ENCODE measurements at places on chromosomes 11 and 22.

DNA sequence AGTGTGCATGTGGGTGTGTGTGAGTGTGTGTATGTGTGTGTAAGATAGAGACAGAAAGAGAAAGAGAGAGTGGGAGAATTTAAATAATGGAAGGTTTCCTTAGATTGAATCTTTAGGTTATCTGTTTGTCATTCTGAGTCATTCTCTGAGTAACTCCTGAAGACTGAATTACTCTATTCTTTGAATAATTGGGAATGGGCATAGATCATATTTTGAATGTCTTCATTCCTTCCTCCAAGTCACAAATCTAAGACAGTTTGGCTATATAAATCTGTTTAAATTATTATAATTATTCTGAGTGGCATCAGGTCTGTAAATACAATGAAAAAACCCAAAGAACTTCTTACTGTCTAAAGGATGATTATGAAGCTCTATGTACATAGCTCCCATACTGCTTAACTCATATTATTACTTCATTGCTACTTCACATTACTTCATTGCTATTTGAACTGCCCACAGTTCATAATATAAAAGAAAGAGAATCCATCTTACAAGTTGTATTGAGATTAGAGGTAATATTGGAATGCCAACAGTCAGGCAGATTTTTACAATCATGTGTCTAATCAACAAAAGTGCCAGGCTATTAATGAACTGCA, 346.6 kb upstream of the CCDC179 start:
- no peak for DNase-seq

DNA sequence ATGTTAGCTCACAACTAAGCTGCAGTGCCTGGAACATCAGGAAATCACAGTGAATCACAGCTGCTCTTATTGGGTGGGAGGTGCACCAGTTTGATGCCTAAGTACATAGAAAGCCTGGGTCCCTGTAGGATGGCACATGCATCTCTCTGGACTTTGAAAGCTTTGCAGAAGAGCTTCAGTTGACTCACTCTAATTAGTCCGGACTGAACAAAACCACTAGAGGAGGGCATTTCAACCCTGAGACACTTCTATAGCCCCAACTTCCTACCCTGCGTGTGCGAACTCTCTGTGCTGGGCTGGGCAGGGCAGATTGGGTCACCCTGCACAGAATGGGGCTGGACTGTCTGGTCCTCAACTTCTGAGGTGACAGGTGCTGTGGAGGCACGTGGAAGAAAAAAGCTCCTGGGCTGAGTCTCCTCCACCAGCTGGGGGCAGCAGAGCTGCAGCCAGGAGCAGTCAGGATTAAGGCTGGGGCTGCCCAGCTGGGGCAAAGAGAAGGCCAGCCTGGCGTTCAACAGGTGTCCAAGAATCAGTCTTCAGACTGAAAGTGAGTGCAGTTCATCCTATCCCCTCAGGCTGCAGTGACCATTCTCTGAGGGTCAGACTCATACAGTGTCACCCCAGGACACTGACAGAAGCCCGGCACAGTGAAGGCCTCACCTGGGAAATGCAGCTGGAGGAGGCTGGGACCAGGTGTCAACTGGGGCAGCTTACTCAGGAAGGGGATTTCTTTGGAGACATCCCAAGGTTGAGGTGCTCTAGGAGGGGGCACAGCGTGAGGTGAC, 22.1 kb downstream of the GGTLC2 start:
- DNase-seq: peak; percentile 9

DNA sequence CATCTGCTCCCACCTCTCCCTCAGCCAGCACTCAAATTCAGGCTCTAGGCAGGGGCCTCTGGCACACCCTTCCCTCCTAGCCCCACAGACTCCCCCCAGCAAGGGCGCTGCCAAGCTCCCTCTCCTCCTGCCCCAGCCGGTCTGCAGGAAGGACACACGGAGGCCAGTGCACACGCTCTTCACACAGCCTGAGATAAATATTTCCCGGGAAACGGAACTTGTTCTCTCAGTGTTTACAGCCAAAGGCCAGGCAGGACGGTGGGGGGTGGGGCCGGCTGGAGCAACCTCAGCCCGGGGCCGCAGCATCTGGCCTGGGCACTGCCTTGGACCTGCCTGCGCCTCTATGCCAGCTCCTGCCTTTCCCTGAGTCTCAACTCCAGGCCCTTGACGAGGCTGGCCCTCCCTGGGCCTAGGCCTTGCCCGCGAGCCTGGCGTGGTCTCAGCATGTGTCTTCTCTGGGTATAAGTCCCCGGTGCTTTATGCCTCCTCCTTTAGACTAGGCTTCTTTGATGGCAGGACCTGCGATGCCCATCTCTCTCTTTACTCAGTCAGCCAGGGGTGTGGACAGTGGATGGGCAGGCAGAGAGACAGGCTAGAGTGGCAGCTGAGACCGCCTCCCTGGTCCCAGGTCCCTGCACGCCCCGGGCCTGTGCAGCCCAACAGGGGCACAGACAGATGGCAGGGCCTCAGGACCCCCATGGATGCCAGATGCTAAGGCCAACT, 48.4 kb downstream of the PDE2A start:
- peak; percentile 9 for DNase-seq

- no peak for DNase-seq
Measured at GRCh38 chr22:45880091-45880715, 96.8 kb downstream of the WNT7B start.

- no peak for DNase-seq
Measured at GRCh38 chr11:47447906-47448305, 1.0 kb downstream of the RAPSN start.

- peak; percentile 43 for DNase-seq
Measured at GRCh38 chr11:9797300-9797699, 133.4 kb downstream of the SWAP70 start.

GRCh38 chr11:67648796-67649613, 1.5 kb downstream of the ACY3 start:
- DNase-seq: no peak

- no peak for DNase-seq
Measured at GRCh38 chr22:34880662-34881061, 185.3 kb upstream of the ISX start.

GRCh38 chr11:134248910-134249480, 4.2 kb downstream of the THYN1 start:
- DNase-seq: no peak

DNA sequence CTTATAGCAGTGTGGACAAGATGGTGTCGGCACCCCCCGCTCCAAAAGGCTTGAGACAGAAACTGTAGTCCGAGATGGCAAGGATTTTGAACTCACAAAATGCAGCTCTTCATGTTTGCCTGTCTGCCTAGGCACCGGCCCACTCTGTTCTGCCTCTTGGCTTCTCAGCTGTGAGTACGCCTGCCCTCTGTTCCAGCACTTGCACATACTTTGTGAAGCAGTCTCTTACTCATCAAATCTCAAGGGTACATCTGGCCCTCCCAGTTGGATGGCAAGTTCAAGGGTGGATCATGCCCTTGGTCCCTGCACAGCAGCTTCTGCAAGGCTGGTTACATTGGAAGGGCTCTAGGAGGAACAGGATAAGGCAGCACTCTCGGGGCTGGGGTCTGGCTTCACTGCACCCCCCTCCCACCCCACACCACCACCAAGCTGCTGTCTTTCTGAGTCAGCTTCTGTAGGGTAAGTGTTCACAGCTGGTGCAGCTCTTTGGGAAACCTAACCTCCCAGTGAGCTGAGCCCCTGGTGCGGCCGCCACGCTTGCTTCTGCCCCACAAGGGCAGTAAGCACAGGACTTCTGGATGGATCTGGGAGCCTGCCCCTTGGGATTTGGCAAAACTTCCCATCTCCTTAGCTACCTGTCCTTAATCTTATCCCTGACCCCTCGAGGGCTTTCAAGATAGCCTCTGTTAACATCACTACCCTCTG, 37.2 kb downstream of the FAM83F start:
- DNase-seq: peak; percentile 56
